CD14-positive monocyte (primary cell): ENCODE measurements at places on chromosomes 12 and 14. TPM values are rescaled to one million over a fixed set of nuclear protein-coding genes. Genes with fewer than 3 reads are reported as not detected.

GRCh38 chr12:77615332-77615731 is 215.4 kb upstream of the NAV3 start:
- no peak for DNase-seq

DNA sequence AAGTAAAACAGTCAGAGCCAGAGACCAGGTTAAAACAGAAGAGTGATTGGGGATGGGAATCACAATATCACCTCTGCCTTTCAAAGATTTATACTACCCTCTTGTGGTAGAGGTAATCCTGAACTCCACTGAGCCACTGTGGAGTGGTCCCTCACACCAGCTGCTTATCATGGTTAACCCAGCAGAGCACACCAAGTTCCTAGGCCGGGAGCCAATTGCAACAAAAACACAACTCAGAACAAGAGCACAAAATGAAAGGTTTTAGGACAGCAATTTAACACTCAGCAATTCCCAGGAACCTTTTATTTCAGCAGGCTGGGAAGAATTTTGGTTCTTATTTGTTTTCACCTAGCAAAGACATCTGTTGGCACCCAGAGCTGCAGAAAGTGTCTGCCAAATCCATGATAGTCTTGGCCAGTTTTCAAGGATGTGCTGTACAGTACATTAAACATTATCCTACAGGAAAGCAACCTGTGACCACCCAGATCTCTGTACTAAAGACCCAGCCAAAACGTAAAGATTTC is 220.5 kb upstream of the ATXN7L3B start:
- no peak for DNase-seq

DNA sequence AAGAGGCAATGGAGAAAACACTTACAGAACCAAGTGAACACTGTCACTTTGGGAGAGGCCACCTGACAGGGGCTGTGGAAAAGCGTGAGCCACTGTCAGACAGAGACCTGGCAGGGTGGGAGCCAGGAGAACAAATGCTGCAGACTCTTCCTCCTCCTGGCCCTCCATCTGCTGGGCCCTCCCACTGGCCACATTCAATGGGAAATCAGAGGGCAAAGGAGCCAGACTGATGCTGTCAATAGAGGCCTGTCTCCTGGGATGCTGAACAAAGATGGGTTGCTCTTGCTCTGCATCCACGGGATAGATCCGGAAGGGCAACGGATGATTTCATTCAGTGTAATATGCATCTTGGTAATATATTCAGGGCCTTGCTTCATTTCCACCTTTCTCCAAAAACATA is 44.9 kb upstream of the BCAT1 start:
- no peak for DNase-seq

- DNase-seq = no peak
These were observed 975.2 kb upstream of the NOVA1 start for GRCh38 chr14:27573018-27573417.

DNA sequence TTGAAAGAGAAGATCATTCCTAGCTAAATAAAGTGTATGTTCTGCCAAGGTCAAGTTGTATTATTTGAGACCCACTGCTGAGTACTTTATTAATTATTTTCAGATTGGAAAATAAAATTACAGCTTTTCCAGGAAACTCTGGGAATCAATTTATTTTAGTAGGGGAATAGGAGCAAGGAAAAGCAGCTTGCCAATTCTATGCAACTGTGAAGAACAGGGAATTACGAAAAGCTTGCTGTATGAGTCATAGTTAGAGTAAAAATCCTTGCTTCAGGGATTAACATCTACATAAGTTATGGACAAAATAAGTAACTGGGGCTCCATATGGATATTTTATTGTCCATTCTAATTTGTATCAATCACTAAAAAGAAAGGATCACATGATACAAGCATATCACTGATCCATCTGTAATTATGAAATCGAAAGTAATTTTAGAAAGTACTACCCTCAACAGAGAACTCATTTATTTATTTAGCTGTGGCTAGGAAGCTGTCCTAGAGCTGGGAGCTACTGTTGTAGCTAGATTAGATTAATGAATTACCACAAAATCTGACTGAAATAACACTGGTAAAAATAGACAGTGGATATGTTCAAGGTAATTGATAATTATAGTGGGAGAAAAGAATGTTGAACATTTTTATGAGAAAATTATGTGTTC is 303.5 kb upstream of the NPAS3 start:
- no peak for DNase-seq

- DNase-seq = no peak
These were observed 23.1 kb downstream of the NTF3 start for GRCh38 chr12:5455045-5455444.

- no peak for DNase-seq
These were observed 552.1 kb upstream of the FBXO33 start for GRCh38 chr14:39984323-39984722.

- DNase-seq = no peak
These were observed 56.1 kb upstream of the FUT8 start for GRCh38 chr14:65356327-65356836.

- DNase-seq = no peak
These were observed 172.8 kb upstream of the LMNTD1 start for GRCh38 chr12:25725931-25726330.

DNA sequence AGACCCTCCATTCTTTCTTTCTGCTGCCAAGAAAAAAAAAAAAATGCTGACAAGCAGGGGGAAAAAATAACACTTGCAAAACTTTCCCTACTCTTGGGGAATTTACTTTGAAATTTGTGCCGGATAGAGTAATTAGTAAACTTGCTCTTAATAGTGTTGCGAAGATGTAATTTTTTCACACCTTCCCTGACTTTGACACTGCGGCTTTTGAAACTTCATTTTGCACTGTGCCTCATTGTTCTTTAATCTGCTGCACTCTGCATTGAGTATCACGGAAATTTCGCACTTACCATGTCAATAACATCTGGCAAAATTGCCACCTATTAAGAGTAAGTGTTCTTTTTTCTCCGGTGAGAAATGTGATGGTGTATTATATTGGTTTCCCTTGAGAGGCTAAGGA is 596.1 kb downstream of the VRK1 start:
- DNase-seq = no peak

GRCh38 chr12:47944685-47945340 is 18.6 kb upstream of the TMEM106C start:
- DNase-seq = no peak

DNA sequence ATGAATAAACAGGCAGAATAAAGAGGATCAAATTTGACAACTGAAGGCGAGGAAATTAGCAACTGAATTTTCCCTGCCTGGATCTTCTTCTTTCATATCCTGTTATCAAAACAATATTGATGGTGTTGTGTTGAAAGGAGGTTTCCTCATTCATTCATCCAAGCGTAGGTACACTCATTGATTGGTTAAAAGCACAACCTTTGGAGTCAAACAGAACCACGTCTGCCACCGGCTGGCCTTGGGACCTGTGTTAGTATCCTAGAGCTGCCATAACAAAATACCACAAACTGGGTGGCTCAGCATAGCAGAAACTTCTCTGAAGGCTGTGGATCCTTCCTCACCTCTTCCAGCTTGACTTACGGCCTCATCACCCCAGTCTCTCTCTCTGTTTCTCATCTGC is 268.6 kb upstream of the PWP1 start:
- DNase-seq = no peak

GRCh38 chr12:72872996-72873395 is 600.8 kb downstream of the TRHDE start:
- no peak for DNase-seq

- no peak for DNase-seq
These were observed 197.2 kb upstream of the NUDT4 start for GRCh38 chr12:93180566-93180965.

The RD3L gene
- not detected in 2 replicates for polyA plus RNA-seq

The IFNG-AS1 gene
- not detected in 2 replicates for polyA plus RNA-seq

The TRMT61A gene
- 3.4 TPM for polyA plus RNA-seq

The BEST3 gene
- polyA plus RNA-seq = not detected

The CCDC196 gene
- not detected for polyA plus RNA-seq

The NOXRED1 gene
- not detected for polyA plus RNA-seq
